Right hindlimb (tissue), 1 donor: ENCODE measurements at places on chromosomes 5 and 9.

DNA sequence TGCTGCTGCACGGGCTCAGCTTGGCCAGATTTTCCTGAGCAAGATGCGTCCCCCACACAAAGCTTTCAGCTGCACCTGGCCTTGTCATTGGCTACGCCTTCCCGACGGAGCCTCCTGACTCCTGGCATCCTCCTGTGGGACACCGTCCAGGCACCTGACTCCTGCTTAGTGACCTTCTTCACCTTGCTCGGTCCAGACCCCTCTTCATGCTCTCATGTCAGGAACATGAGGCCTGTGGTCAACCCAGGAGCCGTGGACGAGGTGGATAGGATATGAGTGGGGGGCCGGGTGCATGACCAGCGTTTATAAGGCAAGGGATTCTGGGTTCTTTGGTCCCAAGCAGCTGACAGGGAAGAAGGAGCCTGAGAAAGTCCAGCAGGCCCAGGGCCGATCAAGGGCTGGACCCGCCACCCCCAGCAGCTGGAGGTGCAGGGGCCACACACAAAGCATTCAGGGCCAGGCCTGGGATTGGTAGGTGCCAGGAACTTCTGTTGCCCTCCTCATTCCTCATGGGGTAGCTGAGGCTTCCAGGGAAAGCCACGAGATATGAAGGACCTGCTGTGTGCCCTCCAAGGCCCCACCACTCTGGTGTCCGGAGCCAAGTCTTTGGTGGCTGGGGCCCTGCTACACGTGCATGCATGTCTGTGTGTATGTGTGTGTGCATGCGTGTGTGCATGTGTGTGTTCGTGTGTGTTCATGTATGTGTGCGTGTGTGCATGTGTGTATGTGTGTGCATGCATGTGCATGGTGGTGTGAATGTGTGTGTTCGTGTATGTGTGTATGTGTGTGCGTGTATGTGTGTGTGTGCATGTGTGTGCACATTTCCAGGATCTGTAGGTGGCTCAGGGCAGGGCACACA lies 34.9 kb downstream of the SLC6A3 start:
- DNase-seq = no peak

DNA sequence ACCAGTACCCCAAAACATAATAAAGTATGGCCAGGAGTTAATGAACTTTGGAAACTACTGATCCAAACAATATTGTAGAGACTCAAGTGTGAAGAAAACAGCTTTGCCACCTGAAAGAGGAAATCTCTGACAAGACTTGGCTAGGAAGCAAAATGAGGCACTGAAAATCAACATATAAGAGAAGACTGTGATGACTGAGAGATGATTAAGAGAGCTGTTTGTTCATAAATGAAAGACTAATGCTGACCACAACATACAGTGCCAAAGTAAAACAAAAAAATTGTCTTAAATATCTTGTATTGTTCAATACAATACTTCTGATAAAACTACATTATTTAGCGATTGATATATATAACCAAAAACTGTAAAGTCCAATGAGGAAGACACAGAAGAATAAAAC lies 7.2 kb downstream of the RC3H2 start:
- DNase-seq = no peak

DNA sequence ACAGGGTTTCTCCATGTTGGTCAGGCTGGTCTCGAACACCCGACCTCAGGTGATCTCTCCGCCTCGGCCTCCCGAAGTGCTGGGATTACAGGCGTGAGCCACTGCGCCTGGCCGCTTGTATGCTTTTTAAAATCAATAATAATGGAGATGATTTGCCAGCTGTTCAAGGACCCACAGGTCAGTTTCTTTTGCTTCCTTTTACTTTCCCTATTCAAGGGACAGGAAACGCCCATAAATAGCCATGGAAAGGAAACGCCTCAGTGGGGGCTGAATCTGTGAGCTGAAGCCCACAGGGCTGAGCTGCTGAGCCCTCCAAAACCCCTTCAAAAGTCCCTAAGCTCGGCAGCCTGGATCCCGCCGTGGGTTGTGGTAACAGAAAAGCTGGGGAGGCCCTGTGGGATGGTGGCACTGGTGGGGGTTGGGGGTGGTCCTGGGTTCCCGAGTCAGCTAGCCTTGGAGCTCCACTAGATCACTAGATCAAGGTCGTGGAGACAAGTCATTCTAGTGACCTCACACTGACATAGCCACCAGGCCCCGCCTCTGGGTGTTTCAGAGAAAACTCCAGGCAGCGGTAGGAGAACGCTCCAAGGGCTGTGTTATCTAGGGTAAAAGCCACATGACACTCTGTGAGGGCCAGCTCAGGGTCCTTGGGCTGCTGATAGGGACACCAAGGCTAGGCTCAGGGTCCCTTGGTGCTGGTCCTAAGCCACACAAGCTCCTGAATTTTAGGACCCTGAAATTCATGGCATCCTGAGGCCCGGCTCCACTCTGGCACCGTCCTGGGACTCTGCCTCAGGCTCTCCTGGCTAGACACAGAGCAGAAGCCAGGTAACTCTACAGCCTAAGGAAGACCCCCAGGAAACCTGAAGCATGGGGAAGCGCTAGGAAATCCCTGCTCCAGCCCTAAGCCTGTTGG lies 18.0 kb upstream of the DUSP1 start:
- DNase-seq = no peak

DNA sequence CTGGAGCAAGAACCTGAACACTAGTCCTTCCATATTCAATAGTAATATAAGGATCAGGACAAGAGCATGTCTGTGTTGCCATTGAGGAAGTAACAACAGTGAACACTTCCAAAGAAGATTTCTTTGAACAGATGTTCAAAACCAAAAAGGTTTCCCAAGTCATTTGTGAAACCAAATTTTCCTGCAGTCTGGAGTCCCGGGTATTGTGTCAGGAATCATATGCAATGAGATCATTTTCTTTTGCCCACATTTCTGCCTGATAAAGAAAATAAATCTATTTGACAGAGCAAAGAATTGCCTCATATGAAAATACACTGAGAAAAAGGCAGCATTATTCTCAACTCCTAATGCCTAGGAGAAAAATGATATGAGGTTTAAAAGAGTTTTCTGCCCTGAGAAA lies 151.7 kb downstream of the SNX18 start:
- DNase-seq = no peak

DNA sequence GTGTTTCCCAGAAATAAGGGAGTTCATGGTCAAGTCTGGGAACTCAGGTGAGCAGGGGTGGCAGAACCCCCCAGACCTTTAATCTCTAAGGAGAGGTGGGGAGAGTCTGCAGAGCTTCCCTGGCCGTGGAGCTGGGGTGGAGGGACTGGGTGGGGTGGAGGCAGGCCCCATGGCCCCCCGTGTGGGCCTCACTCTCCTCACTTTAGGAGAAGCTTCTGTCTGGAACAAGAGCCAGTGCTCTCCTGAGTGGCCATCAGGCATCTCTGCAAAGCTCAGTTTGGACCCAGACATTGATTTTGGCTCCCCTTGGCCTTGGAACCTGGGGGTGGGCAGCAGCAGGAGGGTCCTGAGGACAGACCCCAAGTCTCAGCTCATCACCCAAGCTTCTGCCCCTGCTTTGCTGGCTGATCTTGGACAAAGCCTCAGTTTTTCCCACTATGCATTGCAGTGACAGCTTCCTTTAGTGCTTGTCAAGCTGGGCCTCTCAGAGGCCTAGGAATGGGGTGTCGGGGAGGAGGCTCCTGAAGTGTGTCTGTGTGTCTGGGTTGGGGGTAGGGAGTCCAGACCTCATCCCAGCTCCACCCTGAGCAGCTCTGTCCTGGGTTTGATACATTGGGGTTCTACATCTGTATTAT lies 3.5 kb upstream of the GBGT1 start:
- DNase-seq = no peak

GRCh38 chr5:16863469-16863946 lies 72.6 kb downstream of the MYO10 start:
- no peak for DNase-seq

GRCh38 chr5:173412566-173412965 lies 84.4 kb upstream of the STC2 start:
- no peak for DNase-seq
